ENCODE measurements at places on chromosomes 2 and 18.

- DNase-seq, result no peak
Measured at GRCh38 chr2:197184959-197185586, 125.5 kb downstream of the ANKRD44 start.

DNA sequence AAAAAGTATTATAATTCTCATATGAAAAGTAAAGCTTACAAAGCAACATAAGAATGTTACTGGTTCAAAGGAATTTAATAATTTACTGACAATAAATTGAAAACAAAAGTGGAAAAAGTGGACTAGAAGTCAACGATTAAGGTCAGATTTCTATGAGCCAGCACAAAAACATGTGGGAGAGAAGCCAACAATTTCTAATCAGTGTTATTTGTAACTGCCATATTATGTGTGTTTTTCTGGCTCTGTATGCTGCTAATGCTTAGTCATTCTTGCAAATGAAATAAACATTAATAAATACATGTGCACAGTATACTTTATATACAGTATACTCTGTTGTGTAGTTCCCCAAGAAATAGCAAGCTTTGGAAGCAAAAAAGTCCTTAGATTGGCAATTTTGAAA is 301.3 kb upstream of the RGPD4 start:
- no peak for DNase-seq

GRCh38 chr2:283996-284794 is 3.7 kb downstream of the ALKAL2 start:
- no peak for DNase-seq

DNA sequence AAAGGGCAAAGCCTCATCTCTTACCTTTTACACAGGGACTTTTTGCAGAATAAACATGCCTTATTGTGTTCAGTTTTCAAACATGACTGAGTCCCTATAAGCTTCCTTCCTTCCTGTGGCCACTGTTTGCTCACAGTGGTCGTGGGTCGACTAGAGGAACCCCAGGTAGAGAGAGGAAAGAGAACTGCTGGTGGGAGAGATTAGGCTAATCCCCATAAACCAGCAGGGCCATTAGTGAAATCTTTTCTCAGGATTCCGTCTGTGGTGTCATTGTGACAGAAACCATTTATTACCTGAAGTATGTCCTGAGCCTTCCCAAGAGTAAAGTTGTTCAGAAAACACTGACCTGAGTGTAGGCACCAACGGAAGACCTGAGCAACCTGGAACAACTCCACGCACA is 21.3 kb upstream of the BOD1L2 start:
- no peak for DNase-seq

DNA sequence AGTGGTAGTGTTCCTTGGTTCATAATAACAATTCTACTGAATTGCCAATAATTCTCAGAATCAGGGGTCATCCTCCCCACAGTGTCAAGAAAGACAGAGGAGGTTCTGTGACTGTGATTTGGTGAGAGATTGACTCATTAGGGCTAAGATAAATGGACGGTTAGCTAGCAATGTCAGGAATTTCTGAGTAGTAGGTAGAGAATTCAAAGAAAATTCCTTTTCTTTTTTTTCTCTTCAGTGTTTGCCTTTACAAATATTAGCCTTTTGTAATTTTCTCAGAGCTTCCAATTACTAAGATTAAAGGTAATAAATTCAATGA is 16.8 kb upstream of the CRIM1 start:
- no peak for DNase-seq

- DNase-seq, result no peak
Measured at GRCh38 chr18:52844323-52844722, 504.3 kb downstream of the DCC start.

All from retina (tissue), 1 donor.